Mammary epithelial cell (primary cell): ENCODE measurements at places on chromosomes 11 and 22. TPM values are rescaled to one million over a fixed set of nuclear protein-coding genes. Genes with fewer than 3 reads are reported as not detected.

ZFP91 gene
- total RNA-seq: 71.9 and 72.2 TPM in 2 replicates

SLC5A1 gene
- total RNA-seq: 0.17 TPM

DDX25 gene
- not detected in 2 replicates for total RNA-seq

DNA sequence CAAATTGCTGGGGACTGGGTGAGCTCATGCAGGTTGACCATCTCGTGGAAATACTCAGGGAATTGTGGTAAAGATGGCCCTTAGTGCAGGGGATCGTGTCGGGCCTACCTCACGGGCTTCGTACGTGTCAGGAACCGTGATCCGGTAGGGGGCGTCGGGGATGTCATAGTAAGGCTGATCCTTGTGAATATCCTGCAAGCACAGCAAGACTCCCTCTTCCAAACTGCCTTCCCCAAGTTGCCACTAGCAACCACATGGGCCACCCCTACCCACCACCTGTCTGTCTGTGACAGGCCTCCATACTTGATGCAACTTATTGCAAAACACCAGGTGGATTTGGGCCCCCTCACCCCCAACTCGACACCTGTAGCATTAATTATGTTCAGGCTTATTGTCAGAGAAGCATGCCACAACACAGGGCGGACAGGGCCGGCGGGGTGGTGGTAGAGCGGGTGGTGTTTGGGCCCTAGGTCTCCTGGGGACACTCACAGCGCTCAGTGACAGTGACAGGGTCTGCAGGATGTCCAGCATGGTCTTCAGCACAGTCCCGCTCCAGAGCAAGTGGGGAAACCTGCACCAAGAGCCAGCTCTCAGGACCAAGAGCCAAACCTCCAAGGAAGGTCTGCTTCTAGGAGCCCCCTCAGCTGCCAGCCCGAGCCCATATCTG, 22.6 kb upstream of the SERPIND1 start:
- DNase-seq: no peak

DNA sequence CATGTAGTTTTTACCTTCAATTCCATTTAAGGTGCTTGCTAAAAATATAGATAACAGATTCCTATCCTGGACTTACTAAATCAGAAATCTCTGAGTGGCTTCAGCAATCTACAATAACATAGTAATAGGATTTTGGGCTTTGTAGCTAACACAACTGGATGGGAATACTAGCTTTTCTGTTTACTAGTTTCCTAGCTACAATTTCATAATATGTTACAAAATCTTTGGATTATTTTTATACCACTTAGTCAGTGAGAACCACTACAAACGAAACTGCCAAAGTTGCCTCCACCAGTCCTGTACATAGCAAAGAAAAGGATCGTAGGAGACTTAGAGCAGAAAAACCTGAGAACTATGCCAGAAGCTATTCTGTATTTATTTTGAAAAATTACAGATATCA, 87.7 kb upstream of the ANO3 start:
- DNase-seq: peak; percentile 9
